ENCODE measurements at places on chromosomes 3 and 15.

- no peak for DNase-seq
Measured at GRCh38 chr3:41202834-41203345, 3.6 kb downstream of the CTNNB1 start.

DNA sequence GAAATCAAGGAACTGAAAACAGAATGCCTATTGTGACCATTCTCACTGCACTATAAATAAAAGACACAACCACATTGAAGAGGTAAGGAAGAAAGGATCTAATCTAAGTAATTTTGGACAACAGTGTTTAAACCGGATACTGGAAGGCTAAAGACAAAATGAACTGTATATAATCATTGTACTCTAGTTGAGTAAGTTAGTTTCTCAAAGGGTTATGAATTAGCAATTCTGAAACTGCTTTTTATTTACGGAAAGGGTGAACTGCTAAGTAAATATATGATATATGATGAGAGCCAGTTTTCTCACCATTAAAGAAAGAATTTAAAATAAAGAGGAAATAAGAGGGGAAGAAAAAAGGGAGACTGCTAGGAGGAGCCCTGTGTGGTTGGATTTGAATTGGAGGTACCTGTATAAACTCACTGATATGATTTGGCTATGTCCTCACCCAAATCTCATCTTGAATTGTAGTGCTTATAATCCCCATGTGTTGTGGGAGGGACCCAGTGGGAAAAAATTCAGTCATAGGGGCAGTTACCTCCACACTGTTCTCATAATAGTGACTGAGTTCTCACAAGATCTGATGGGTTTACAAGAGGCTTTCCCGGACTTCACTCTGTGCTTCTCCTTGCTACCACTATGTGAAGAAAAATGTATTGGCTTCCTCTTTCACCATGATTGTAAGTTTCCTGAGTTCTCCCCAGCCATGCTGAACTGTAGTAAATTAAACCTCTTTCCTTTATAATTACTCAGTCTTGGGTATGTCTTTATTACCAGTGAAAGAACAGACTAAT lies 607.7 kb downstream of the PYDC2 start:
- DNase-seq = no peak

- no peak for DNase-seq
Measured at GRCh38 chr3:155995525-155996370, 124.6 kb upstream of the KCNAB1 start.

DNA sequence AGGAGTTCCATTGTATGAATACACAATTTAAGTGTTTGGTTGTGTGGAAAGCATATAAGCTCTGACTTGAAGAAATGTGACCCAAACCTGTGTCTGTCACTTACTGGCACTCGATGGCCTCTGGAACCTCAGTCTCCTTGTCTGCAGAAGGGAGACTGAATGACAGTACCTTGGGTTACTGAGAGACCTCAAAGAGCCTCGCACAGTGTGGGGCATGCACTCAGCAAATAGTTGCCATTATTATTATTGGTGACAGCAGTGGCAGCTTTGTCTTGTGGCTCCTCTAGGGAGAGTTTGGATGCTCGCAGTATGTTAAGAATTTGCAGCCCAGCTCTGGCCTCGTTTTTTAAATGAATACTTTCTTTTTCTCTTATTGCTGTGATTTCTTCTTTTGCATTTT lies 43.4 kb downstream of the EEFSEC start:
- DNase-seq = no peak

DNA sequence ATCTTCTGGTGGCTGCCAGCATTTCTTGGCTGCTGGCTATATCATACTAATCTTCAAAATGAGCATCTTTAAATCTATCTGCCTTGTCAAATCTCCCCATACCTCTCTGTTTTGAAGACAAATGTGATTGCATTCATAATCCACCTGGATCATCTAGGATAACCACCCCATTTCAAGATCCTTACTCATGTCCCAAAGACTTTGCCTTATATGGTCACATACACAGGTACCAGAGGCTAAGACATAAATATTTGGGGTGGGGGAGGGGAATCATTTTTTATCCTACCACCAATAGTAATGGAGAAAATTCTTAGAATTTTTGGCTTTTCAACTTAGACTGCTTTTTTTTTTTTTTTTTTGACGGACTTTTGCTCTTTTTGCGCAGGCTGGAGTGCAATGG lies 970.8 kb downstream of the PLOD2 start:
- no peak for DNase-seq

DNA sequence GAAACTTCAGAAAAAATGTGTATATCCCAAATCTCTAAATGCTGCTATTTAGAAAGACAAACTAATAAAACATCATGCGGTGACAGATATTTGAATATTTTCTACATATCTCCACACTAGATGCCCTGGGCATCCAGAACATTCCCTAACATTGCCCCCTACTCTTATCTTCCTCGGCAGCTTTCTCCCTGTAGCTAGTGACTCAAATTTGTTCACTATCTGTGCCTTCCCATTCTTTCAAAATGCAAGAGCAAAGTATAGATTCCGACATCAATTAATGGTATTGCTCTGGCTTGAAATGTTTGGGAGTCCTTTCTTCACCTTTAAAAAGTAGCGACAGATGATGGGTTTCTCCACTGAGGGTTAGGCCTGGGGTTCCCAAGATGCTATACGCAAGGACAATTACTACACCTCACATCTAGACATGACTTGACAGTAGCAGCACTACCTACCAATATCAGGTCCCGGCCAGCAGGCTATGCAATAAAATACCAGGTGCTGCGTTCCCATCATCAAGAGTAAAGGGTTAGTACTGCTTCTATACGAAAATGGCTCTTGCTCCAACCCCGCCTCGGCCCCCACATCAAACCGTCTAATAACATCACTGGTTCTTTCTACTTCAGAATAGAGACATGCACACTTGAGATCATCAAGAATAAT lies 631 bp downstream of the UBR1 start:
- DNase-seq = peak; percentile 6

DNA sequence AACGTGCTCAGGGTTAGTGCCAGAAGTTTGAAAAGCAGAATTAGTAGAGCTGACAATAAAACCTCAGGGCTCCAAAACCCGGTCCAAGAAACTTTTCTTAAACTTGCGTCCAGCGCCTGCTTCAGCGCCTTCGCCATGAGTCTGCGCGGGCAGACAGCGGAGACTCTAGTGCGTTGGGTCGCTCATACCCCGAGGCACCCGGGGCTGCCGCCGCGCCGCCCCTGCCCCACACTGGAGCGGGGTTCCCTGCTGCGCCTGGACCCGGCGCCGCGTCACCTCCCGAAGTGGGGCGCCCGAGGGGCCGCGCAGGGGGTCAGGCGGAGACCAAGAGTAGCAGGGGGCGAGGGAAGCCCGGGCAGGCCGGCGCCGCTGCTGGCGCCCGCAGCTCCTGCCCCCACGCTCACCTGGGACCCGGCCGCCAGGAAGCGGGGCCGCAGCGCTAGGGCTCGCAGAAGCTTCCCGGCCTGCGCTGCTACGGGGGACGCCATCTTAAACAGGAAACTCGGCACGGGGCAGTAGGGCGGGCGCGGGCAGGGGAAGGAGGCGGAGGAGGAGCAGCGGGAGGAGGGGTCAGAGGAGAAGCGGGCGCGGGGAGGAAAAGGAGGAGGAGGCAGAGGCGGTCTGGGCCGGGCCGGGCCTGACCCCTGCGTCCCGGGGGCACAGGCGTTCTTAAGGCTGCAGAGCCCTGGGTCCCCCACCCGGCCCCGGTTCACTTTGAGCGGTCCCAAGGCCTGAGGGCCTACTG lies at the start of gene SUCLG2:
Gene SUCLG2, minus strand, starts transcription at position 514 of the 745 bp plus-strand sequence. Its CDS starts 26 bp downstream, at position 488.
- DNase-seq = peak; percentile 74

- DNase-seq = peak; percentile 23
Measured at GRCh38 chr3:129343643-129344360, 65.1 kb downstream of the HMCES start.

DNA sequence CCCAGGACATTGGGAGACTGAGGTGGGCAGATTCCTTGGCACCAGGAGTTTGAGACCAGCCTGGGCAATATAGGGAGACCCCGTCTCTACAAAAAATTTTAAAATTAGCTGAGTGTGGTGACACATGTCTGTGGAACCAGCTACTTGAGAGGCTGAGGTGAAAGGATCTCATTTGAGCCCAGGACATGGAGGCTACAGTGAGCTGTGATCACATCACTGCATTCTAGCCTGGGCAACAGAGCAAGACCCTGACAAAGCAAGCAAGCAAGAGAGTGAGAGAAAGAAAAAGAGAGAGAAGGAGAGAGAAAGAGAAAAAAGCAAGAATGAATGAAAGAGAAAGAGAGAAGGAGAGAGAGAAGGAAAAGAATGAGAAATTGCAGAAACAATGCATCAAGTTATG lies 52.1 kb upstream of the CSPG5 start:
- no peak for DNase-seq
